Neural crest cell (in vitro differentiated cells): ENCODE measurements at places on chromosomes 1 and 21.

GRCh38 chr1:216702170-216702569 is 21.1 kb downstream of the ESRRG start:
- DNase-seq = no peak

GRCh38 chr1:100354971-100355394 is 2.7 kb downstream of the CDC14A start:
- DNase-seq = no peak

- DNase-seq = no peak
These were observed 1806.8 kb downstream of the BRINP3 start for GRCh38 chr1:188670837-188671236.

DNA sequence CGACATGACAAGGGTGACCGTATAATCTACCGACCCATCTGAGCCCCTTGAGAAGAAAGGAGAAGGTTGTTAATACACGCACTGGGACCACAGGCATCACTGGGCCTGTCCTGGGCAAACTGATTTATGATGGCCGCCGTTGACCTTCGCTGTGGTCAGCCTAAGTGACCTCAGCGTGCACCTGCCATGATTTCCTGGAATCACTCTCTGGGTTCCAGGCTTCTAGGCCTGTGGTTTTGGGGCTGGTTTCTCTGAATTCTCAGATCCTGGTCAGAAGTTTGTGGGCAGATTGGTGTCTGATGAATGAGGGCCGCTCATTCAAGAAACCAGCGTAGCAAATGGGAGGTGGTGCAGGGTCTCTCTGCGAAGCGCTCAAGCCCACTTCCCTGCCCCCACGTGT is 64.0 kb downstream of the SIK1 start:
- DNase-seq = no peak

GRCh38 chr1:234656944-234657654 is 47.1 kb upstream of the IRF2BP2 start:
- no peak for DNase-seq

DNA sequence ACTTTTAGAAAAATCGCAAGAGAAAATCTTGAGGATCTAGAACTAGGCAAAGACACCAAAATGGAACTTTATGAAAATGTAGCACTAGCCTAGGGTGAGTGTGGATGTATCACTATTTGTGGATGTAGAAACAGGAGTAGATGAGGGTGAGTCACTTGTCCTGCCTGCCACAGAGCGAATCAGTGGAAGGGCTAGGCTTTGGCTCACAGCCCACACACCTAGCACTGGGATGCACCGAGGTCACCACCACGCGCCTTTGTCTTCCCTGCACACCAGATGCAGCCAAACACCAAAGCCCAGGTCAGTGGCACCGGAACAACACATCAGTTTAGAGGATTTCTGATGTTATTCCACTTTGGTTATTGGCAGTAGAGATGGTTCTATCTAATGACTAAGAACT is 38.2 kb downstream of the PKNOX1 start:
- DNase-seq = no peak

GRCh38 chr1:206544562-206545257 is 37.4 kb downstream of the RASSF5 start:
- DNase-seq = peak; percentile 90

DNA sequence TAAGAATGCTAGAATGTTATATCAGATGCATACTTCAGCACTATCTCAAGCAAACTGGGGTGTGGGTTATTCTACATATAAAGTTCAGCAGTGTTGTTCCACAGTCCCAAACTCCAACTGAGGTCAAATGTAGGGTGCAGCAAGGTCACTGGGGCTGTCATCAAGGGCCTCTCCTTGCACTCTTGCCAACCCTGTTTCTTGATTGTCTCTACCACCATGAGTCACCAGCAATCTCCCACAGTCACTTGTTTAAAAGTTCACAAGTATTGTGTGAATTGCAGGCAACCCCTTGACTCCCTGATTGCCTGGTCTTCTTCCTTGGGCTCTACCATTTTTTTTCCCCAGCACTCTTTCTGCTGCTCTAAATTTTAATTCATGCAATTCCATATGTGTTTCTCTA is 10.6 kb downstream of the METTL18 start:
- no peak for DNase-seq
